ENCODE measurements at places on chromosomes 16 and 17.

GRCh38 chr17:40916366-40916765, 21.1 kb downstream of the KRT23 start:
- DNase-seq = no peak

DNA sequence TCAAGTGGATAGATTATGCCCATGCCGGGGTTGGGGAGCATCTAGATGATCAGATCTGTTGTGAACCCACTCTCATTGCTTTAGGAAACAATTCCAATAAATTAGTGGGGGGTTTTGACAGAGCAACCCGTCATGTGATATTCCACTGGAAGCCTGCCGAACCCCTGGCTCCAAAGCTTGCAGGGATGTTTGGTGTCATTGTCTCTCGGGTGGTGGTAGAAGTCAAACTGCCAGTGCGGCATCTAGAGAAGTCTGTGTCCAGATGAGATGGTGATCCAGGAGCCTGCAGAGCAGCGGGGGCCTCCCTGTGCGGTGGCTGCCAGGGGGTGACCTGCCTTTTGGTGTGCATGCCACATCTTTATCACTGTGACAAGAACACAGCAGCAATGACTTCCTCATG, 91.7 kb downstream of the SHISA6 start:
- DNase-seq = no peak

DNA sequence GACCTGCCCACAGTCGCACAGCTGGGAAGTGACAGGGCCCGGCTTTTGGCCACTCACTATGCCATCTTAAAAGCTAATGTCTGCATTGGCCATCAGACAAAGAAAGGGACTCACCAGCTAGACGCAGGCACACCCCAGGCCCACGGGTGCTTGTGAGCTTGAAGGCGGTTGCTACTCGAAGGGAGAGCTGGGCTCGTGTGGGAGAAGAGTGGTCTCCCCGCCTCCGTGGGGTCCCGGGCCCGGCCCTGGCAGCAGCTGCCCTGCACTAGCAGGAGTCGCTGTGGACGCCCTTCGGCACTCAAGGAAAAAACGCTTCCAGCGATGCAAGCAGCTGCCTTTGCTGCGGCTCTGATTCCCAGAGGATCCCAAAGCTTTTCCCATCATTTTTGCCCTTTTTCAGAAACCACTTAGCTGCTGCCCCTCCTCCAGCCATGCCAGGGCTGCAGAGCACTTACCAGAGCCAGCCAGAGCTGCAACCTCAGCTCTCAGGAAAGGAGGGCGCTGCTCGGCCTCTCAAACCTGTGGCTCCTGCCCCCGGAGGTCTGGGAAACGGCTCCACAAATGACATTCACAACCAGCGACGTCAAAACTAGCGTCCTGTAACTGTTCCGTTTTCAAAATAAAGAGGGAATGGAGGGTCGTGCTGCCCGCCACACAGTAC, 12.3 kb downstream of the TRPV1 start:
- DNase-seq = no peak

DNA sequence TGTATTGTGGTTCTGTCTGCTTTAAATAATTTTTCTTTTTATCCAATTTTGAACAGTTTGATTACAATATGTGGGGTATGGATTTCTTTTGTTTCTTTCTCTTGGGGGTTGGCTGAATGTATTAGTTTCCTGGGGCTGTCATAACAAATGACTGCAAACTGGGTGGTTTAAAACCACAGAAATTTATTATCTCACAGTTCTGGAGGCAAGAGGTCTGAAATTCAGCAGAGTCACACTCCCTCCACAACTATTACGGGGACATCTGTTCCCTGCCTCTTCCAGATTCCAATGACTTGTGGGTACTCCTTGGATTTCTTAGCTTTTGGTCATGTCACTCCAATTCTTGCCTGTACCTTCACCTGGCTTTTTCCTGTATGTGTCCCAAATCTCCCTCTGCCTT, 23.7 kb downstream of the COX11 start:
- no peak for DNase-seq

- no peak for DNase-seq
Observed at GRCh38 chr16:1105888-1106620, 10.0 kb upstream of the C1QTNF8 start.

DNA sequence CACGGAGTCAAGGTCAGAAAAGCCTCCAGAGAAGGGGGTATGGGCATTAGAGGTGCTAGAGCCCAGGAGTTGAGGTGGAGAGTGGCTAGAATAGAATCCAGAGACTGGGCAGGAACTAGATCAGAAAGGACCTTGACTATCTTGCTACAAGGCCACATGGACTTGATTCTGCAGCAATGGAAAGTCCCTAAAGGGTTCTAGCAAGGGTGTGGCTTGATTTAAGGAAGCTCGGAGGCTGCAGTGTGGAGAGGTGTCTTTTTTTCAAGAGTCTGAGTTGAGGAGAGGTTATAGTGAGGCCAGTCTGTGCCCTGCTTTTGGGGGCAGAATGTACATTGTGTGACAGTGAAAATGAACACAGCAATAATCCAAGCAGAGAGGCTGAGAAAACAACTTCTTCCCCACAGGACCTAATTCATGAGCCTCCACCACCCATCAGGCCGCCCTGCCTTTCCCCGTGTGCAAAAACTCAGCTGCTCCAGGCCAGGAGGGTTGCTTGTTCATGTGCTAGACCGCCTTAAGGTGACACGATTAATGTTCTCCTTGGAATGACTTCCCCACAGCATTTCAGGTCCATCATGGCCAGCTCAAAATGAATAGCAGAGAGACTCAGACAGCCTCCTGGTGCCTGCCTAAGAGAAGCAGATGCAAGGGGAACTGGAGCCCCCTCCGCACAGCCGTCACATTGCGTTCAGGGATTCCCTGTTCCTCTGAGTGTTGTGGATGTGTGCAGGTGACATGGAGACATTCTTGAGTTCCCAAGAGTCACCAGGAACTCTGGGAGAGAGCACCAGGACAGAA, 8.7 kb upstream of the BEAN1 start:
- no peak for DNase-seq

GRCh38 chr16:75789237-75789636, 62.9 kb upstream of the CPHXL start:
- DNase-seq = no peak

DNA sequence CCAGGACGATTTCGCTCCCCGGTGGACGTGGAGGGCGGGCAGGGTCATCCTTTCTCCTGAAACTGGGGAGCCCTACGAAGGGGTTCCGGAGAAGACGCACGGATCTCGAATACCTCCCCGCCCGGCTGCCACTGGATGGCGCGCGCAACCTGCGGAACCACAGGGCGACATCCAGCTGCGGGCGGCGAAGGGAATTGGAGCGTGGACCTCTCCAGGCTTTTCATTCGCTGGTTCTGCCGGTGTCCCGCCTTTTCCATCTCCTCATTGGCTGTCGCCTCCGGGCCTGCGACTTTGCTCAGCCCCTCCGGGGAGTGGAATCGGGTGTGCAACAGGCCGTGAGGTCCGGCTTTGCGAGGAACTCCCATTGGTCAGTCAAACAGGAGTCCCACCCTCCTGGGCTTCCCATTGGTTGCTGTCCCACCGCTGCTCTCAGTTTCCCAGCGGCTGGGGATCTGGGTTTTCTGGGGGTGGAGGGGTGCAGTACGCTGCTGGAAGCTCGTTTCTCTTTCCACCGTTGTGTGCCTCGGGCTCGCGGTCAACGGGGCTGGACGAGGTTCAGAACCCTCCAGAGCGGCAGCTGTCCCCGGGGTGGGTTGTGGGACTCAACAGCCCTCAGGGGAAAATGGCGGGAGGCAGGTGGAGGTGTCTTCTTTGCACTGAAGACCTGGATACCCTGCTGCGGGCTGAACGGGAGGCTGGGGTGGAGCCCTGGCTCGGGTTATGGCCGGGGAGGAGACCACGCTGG, 14.5 kb downstream of the OR1D5 start:
- peak; percentile 80 for DNase-seq

DNA sequence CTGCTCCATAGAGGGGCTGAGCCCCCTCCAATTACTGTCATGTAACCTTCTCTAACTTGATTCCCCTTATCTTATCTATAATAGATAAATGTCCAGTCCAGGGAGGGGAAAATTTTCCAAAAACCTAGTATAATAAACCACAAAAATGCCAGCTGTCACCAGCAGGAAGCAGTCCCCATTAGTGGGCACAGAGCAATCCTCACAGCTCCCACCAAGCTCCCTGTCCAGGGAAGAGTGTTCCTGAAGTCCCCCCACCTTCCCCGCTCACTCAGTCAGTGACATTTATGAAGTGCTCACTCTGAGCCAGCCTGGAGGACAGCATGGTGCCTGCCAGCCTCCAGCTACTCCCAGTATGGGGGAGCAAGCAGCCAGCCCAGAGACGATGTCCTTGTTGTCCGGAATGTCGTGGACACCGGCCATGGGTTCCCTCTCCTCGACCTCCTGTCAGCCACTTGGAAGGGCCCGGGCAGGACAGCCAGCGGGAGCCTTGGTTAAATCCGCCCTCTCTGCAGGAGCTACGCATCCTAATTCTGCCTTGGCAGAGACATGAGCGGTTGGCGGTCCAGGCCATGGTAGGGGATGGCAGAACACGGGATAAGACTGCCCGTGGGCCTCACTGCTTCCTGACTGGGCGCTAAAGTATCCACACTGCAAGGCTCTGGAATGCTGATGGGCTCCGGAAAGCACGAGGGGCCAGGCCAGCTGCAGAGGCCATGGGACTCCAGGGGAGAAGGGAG, 102.0 kb upstream of the CDH5 start:
- no peak for DNase-seq

DNA sequence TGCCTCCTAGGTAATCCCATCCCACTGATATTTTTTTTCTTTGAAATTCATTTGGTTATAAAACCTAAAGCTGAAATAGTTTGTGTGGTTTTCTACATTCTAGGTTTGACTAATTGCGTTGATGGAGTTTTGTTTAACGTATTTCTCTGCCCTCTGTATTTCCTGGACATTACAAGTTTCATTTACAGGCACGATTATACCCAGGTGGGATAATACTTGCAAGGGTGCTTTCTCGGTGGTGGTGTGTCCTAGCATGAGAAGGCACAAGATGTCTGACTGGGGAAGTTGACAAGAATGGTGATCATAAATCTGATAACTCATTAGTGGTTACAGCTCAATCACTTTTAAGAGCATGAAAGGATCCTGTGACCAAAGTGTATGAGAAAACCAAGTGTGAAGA, 45.0 kb downstream of the DYNLRB2 start:
- DNase-seq = no peak

DNA sequence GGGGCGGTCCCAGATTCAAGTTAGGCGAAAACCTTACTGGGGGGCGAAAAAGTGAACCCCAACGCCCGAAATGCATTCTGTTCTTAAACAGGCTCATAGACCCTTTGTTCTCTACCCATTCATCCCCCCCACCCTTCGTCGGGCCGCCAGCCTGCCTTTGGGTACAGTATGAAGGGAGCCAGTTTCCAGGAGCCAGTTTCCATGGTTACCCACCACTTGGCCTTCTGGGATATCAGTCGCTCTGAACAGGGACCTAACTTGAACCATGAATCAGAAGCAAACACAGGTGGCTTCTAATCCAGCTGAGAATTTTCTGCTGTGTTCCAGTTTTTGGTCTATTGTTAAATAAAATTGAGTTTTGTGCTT, 532 bp downstream of the DHX40 start:
- DNase-seq = no peak

GRCh38 chr17:69961501-69962145, 113.4 kb upstream of the KCNJ16 start:
- DNase-seq = no peak

DNA sequence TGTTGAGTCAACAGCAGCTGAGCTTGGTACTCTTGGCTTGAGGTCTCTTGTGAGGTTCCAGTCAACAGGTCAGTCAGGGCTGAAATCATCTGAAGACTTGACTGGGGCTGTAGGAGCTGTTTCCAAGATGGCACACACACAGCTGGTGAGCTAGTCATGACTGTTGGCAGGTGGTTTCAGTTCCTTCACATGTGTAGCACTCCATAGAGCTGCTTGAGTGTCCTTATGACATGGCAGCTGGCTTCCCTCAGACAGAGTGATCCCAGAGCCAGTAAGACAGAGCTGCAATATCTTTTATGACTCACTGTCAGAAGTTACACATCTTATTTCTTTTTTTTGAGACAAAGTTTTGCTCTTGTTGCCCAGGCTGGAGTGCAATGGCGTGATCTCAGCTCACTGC, 19.5 kb upstream of the GAS7 start:
- no peak for DNase-seq

DNA sequence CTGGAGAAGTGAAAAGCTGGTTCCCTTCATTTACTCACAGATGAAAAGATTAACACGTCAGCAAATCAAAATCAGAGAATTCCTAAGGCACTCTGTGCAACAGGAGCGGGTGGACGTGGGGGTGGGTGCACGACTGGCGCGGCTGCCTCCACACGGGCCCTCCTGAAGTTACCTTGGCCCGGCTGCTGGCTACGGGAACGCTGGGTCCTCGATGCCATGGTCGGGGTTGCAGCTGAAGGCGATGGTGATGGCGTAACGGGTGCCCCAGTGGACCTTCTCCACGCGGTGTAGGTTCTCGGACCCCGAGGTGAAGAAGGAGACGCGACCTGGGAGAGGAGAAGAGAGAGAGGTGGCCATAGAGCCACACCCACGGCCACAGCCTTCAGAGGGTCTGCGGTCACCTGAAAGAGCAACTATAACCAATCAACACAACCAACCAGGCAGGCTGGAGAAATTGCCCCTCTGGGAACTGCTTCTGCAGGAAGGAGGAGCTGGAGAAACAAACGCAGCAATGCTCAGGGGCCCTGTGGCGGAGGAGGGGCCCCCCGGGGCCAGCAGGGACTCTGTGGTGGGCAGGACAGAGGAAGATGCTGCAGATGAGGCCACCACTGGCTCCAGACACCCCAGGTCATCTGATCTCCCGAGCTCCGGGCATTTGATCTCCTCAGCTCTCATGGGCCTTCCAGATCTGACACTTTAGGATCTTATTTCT, 20.8 kb downstream of the UTS2R start:
- no peak for DNase-seq

DNA sequence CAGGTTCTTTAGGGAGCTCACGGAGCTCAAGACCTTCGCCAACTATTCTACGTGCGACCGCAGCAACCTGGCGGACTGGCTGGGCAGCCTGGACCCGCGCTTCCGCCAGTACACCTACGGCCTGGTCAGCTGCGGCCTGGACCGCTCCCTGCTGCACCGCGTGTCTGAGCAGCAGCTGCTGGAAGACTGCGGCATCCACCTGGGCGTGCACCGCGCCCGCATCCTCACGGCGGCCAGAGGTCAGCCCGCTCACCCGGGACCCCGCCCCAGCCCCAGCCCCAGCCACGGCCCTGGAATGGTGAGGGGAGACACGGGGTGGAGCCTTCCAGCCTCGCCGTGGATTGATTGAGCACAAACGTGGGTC, 13.5 kb downstream of the SARM1 start:
- no peak for DNase-seq

DNA sequence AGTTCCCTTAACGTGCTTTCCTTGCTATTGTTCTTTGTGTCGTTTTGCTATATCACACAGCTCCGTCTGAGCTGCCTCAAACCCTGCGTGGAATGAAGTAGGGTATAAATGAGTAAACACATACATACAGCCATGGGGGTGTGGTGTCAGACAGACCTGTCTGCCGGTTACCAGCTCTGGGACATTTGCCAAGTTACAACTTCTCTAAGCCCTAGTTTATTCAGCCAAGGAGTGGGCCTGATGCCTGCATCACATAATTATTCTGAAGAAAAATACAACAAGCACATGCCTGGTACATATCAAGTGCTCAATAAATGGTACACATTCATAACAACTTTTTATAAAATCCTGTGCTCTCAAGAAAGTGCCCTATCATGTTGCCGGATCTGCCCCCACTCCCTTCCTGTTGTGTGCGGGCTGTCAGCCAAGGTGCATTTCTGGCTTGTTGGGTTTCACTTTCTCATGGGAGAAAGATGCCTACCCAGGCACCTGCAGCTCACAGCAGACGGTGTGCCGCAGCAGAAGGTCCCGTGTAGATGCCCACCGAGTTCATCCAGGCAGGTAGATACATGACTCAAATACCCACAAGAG, 30.5 kb downstream of the SMPD3 start:
- DNase-seq = no peak

GRCh38 chr17:79657861-79658810, 47.3 kb upstream of the RBFOX3 start:
- DNase-seq = no peak

- no peak for DNase-seq
Observed at GRCh38 chr17:74128456-74129211, 74.8 kb upstream of the RPL38 start.
